ENCODE measurements at places on chromosomes 3 and 15.

- DNase-seq, result no peak
Measured at GRCh38 chr15:41856716-41857115, 18.1 kb downstream of the PLA2G4B start.

- DNase-seq, result peak; percentile 39
Measured at GRCh38 chr3:15310491-15311370, 21.7 kb downstream of the SH3BP5 start.

DNA sequence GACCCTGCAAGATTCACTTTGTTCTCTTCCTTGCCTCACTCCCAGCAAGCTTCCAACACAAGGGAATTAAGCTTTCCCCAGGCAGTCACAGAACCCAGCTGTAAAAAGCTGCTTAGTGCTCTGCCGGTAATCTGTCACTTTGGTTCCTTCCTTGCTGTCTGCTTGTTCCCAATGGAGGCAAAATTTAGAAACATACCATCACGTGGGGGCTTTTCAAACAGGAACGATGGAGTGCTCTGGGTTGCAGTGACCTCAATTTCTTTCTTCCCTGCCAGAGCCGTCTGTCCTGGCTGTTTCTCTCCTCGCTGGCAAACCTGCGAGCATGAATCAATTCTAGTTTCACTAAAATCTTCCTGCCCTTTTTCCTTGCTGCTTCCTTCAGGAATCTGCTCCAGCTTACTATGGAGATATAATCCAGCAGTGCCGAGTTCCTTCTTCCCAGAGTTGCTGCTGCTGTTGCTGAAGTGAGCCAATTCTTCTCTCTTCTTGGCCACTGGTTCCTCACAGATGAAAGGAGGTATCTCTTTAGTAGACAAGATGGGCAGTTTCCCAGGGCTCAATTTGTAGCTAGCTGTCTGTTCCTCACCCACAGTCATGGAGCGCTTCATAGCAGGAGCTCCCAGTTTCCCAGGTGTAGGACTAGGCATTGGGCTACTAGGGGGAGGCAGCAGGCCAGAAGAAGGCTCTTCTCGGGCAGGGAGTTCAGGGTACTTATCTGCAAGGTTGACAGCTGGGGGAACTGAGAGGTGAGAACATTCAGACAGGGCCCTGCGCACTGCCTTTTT, 88.1 kb downstream of the DHX30 start:
- no peak for DNase-seq

DNA sequence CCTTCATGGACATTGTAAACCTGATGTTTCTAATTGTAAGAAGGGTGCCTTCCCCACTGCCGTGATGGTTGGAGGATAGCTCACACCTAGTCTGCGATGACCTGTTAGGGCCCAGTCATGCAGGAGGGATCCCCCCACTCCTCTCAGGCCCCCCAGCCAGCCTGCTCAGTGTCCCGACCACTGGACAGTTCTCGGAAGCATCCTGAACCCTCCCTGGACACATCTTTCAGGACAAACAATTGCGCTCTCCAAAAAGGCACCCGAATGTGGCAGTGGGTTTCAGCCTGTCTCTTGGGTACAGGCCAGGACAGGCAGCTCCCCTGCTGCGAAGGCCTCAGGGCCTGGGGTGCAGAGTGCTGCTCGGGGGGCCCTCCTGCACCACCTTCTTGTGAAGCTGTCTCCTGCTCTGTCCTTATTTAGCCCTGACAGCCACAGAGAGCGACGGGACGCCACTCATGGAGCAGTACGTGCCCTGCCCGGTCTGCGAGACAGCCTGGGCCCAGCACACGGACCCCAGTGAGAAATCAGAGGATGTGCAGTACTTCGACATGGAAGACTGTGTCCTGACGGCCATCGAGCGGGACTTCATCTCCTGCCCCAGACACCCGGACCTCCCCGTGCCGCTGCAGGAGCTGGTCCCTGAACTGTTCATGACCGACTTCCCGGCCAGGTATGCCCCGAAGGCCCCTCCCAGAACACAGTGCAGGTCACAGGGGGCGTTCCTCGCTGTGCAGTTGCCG, 132.3 kb downstream of the LRRK1 start:
- DNase-seq, result no peak

DNA sequence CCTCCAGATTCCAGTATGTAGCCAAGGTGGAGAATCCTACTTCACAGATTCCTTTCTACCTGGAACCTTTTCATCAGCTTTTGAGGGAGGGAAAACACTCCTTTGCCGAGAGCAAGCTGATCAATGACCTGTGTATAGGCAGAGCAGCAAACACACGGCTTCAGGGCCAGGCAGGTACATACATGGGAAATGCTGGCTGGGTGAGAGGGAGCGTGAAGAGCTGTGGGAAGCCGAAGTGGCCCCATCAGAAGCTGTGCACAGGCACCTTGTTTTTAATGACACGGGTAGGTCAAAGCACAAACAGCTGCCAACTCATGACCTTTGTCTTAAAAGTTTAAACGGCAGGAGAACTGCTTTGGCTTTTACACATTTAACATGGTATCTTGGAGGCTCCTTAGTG, 25.3 kb downstream of the STARD5 start:
- no peak for DNase-seq

- DNase-seq, result no peak
Measured at GRCh38 chr15:68272721-68273271, 4.7 kb upstream of the FEM1B start.

DNA sequence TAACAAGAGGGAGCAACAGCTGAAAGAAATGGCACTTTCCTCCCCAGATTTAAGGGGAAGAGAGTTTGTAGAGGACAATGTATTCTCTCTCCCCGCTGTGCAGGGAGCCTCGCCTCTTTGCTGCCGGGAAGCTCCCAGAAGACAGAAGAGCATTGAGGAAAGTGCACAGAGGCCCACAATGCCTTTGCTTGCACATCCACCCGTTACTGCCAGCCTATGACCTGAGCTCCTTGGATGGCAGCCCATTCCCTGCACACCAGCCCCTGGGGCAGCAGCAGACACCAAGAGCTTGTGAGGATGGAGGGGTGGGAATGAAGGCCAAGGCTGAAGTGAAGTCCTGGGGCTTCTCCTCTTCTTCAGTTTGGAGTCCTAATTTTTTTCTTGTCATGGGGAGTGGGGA, 67.0 kb downstream of the CLDN11 start:
- no peak for DNase-seq

DNA sequence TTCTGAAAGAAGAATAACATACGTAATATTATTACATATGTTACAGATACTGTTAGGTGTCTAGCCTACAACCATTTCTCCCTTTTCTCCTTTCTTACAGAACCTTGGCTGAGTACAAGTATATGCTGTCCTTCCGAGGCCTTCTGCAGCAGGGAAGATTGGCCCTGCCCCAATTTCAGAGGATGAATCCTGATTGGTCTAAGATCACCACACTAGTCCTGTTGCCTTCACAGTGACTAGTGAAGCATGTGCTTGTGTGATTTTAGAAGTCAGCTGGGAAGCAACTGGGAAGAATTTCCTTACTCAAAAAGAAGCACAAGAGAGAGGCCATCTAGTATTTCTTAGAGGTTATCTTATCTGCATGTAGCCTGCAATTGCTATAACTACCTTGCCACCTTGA, 30.6 kb upstream of the MECOM start:
- no peak for DNase-seq

DNA sequence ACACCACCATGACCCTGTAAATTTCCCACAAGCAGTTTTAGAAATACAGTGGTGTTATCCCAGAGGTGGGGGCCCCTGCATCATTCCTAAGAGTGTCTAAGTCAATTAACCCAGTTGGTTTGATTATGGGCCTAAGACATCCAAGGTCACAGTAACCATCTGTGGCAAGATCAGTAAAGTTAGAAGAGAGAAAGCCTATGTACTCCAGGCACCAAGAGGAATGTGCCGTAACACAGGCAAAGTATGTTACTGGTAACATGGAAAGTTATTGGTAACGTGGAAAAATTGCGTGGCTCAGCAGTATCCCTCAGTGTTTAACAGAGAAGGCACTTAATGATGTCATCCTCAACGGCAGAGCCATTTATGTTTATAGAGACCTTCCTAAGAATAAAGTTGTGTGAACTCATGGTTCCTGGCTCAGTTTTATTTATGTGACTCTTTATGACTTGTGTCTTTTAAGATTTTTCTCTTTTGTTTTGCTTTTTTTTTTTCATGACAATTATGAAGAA, 144.1 kb upstream of the RASGRP1 start:
- DNase-seq, result no peak

DNA sequence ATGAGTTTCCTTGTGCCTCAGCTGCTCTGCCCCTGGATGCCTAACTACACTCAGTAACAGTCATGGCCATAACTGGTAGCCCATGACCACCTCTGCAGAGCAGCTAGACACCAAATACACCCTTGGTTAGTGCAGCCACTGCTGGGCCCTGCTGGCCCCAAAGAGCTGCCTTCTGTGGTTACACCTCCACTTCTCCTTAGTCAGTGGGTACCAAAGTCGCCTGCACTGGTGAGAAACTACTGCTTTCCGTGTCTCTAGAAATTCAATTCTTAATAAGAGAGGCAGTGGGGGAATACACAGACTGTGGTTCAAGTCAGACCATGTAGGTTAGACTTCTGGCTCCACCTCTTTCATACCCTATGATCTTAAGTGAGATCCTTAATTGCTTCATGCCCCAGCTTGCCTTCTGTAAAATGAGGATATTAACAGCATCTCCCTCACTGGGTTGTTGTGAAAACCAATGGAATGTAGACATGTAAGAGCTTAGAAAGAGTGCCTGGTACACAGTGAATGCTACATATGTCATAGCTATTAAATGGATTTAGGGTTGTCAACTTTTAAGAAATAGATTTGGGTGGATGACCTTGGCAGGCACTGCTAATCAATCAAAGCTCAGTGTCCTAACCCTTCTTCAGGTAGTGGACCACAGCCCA, 18.2 kb downstream of the HEG1 start:
- DNase-seq, result no peak

GRCh38 chr15:83198476-83198875, 9.1 kb downstream of the HDGFL3 start:
- no peak for DNase-seq

- no peak for DNase-seq
Measured at GRCh38 chr3:61668317-61668864, 107.0 kb downstream of the PTPRG start.

DNA sequence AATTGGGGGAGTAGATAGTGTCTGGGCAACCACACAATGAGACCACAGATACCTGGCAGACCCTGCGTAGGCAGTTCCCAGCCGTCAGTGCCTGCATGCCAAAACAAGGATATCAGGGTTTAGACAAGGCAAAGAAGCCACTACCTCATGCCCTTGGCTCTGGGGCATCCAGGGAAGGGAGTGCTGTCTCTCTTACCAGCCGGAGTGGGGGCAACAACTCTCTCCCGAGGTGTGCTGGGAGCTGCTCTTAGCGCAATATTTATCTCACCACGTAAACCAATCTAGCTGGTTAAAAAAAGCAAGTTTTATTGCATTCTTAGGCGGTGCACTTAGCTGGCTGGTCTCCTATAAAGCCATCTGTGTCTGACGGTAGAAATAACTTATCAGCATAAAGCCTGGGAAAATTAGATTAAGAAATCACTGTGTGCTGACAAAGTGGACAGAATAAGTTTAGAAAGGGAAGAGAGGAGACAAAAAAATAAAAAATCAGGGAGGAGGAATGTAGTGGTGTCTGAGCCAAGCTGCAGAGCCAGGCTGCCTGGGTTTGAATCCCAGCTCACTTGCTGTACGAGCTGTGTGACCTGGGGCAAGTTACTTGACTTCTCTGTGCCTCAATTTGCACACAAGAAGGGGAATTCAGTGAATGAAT, 273.2 kb downstream of the PDZRN3 start:
- no peak for DNase-seq

DNA sequence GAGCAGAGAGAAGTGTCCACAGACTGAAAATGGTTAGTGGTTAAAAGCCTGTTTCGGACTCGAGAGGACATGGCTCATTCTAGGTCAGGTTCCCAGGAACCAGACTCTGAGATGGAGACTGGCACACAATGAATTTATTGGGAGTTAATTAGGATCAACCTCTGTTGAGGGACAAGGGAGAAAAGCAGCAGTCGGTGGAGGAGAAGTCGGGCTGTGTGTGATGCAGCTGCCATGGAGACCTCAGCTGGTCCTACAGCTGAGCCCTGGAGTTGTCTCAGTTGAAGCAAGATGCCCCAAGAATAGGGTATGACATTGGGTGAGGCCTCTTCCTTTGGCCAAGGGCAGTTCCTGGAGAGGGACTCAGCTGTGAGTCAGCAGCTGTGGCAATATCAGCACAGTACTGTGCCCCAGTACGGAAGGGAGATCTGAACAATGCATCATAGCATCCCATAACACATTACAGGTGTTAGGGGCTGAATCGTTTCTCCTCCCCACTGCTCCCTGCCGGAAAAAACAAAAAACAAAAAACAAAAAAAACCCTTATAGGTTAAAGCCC, 105.4 kb downstream of the ABHD5 start:
- DNase-seq, result no peak

GRCh38 chr3:141237701-141238521, 6.3 kb downstream of the PXYLP1 start:
- no peak for DNase-seq

DNA sequence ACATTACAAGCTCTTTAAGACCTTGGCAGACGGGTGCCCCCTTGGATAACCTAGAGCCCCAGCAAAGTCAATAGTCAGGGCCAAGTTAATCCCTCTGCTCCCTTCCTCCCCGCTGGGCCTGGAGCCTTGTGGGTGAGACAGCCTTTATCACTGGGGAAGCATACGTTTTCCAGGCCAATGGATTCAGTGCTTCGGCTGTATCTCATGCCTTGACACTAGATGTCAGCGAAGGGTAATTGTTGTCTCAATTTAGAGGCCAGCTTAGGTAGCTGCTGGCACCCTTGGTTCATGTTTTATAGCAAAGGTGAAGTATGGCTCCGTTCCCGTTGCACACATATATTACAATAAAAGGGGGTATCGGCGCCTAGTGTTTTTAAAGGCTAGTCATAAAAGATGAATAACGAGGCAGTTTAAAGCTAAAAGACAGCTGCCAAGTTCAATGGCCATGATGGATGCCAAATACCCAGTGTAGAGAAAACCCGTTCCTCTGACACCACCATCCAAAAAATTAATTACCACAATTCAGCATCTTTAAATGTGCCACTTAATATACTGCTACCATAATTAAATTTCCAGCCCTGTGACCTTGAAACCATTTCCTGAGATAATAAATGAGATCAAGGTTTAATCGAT, 52.3 kb upstream of the BNIP2 start:
- no peak for DNase-seq

- DNase-seq, result no peak
Measured at GRCh38 chr3:193662757-193663322, 69.8 kb downstream of the OPA1 start.

- no peak for DNase-seq
Measured at GRCh38 chr15:85624291-85624801, 170.4 kb downstream of the KLHL25 start.

- DNase-seq, result no peak
Measured at GRCh38 chr15:45027220-45027619, 4.2 kb downstream of the SORD start.

GRCh38 chr15:27833974-27834373, 265.1 kb downstream of the OCA2 start:
- DNase-seq, result no peak

GRCh38 chr15:92645051-92645631, 10.4 kb downstream of the FAM174B start:
- no peak for DNase-seq

DNA sequence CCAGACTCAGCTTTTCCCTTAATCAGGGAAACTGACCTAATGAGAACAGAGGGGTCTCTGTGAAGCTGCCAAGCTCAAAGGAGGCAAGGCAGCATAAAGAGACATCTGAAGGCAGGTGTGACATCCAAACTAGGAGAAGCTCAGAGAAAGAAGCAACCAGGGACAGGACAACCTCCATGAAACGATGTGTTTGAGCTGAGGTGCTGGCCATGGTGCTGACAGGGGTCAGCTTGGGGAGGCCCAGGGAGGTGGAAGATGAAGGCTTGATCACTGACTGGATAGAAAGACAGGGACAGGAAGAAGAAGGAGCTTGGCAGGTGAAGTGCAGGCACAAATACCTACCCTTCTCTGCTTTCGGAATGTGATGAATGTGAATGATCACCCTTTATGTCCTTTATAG, 179.5 kb upstream of the NSMCE3 start:
- DNase-seq, result no peak
